ENCODE measurements at places on chromosomes 5 and 9. TPM values are rescaled to one million over a fixed set of nuclear protein-coding genes. Genes with fewer than 3 reads are reported as not detected.

- no peak for DNase-seq
- H3K36me3 ChIP-seq = no peaks in the 10 kb centered on the region
- no peaks in the 10 kb centered on the region for H3K4me1 ChIP-seq
- H3K4me3 ChIP-seq = no peak overlapping the region
These were observed 57.6 kb downstream of the COX7C start for GRCh38 chr5:86675311-86675710.

DNA sequence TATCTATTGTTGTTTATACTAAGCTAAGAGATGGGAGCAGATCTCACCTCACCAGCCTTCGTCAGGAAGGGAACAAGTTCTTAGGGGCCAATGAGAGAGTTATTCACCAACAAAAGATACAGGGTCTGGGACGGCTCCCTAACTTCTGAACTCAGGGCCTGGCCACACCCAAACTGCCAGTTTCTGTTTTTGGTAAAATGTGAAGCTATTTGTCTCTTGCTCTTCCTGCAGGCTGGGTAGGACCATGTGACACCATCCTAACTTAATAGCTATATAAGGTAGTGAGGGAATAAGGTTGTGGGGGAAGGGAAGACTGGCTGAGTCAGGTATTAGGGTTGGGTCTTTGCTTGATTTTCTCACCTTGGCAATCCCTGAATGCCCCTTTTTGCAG is 480.5 kb downstream of the KDM4C start:
- peaks cover 3% of the 10 kb centered on the region for H3K27me3 ChIP-seq
- H3K4me3 ChIP-seq = no peak overlapping the region
- H3K36me3 ChIP-seq = no peaks in the 10 kb centered on the region

DNA sequence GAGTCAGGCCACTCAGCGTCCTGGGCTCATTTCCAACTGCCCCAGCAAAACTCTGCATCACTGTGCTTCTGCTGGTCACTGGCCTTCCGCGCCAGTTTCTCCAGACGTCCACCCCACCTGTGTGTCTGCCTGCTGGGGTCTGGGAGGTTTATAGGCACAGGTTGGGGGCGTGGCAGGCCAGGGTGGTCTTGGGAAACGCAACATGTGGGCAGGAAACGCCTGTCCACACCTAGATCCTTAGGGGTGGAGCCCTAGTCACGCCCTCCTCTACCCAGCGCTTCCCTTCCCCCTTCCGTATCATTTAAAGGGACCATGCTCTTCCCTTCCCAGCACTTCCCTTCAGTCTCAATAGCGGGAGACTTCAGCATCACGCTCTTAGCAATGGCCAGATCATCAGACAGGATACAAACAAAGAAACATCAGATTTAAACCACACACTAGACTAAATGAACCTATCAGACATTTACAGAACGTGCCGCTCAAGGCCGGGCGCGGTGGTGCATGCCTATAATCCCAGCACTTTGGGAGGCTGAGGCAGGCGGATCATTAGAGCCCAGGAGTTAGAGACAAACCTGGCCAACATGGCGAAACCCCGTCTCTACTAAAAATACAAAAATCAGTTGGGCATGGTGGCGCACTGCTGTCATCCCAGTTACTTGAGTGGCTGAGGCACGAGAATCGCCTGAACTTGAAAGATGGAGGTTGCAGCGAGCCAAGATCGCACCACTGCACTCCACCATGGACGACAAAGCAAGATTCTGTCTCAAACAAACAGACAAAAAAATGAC is 11.8 kb upstream of the BTNL9 start:
- no peaks in the 10 kb centered on the region for H3K36me3 ChIP-seq
- DNase-seq = no peak

- H3K36me3 ChIP-seq = no peaks in the 10 kb centered on the region
- DNase-seq = no peak
- peaks cover 11% of the 10 kb centered on the region for H3K27me3 ChIP-seq
- no peak overlapping the region for H3K27ac ChIP-seq
These were observed 17.1 kb upstream of the SYNPO start for GRCh38 chr5:150623152-150623877.

DNA sequence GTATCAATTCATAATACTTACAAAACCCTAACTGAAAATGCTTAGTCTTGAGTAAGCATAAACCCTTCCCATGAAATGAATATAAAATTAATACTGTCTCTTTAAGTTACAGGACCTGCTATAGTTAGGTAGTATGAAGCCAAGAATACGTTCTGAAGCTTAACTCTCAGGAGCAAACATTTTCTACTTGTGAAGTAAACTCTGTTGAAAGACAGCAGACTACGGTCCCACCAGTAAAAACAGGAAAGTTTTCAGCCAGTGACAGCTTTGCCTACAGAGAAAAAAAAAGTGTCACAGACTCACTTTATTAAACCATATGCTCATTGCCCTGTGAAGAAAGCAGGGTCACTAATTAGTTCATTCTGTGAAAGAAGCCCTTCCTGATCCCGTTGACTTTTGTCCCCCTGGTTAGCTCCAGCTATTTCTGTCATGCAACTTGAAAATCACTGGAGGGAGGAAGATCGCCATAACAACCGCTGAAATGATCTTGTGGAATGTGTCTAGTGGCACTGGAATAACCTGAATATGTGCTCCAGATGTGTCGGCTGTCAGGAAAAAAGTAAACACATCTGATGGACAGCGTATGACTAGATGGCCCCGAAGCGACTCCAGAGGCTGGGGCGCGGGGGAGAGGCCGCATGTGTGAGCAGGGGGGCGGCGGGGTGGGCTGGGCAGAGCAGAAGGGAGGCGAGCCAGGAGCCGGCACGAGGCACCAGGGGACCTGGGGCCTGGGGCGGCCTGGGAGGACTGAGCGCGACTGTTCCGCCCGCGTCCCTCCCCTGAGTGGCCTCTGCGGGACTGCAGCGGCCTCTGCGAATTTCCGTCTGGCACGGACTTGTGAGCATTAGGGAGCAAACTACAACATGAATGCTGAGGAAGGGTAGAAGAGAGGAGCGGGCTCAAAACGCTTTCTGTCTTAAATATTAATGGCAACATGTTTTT is 41.9 kb downstream of the BNC2 start:
- no peaks in the 10 kb centered on the region for H3K36me3 ChIP-seq
- H3K27ac ChIP-seq = no peak overlapping the region
- no peaks in the 10 kb centered on the region for H3K4me1 ChIP-seq
- DNase-seq = no peak
- no peak overlapping the region for H3K4me3 ChIP-seq

- no peak for DNase-seq
- peaks cover 20% of the 10 kb centered on the region for H3K36me3 ChIP-seq
- H3K4me1 ChIP-seq = peaks cover 3% of the 10 kb centered on the region
- H3K27me3 ChIP-seq = no peaks in the 10 kb centered on the region
- H3K4me3 ChIP-seq = no peak overlapping the region
These were observed 26.9 kb downstream of the MRPS30 start for GRCh38 chr5:44835693-44836092.

GRCh38 chr9:37992924-37993349 is 76.1 kb downstream of the SHB start:
- no peak for DNase-seq
- no peaks in the 10 kb centered on the region for H3K36me3 ChIP-seq
- H3K4me1 ChIP-seq = peaks cover 18% of the 10 kb centered on the region
- peaks cover 7% of the 10 kb centered on the region for H3K27me3 ChIP-seq
- no peak overlapping the region for H3K27ac ChIP-seq

DNA sequence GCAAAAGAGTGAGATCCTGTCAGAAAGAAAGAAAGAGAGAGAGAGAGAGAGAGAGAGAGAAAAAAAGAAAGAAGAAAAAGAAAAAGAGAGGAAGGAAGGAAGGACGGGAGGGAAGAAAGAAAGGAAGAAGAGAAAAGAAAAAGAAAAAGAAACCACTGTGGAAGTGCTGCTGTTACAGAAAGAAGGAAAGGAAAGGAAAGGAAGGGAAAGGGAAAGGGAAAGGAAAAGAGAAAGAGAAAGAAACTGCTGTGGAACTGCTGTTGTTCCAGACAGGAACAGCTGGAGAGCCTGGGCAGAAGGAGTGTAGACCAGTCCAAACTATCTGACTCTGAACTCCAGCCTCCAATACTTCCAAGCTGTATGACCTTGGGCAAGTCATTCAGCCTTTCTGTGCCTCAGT is 220.7 kb upstream of the WWC1 start:
- H3K27ac ChIP-seq = no peak overlapping the region
- no peak for DNase-seq
- H3K27me3 ChIP-seq = no peaks in the 10 kb centered on the region
- no peak overlapping the region for H3K4me3 ChIP-seq
- no peaks in the 10 kb centered on the region for H3K36me3 ChIP-seq

- no peak for DNase-seq
- H3K27ac ChIP-seq = no peak overlapping the region
These were observed 4.1 kb downstream of the LMX1B start for GRCh38 chr9:126617823-126618165.

Gene CCL21
- not detected for total RNA-seq

Gene ACOT12
- not detected for total RNA-seq

Data from activated CD4-positive, alpha-beta T cell treated with anti-CD3 and anti-CD28 coated beads for 36 hours (primary cell).